ENCODE measurements at places on chromosomes 13 and 19.

GRCh38 chr13:29713839-29714238 is 118.4 kb upstream of the SLC7A1 start:
- DNase-seq: peak; percentile 8

DNA sequence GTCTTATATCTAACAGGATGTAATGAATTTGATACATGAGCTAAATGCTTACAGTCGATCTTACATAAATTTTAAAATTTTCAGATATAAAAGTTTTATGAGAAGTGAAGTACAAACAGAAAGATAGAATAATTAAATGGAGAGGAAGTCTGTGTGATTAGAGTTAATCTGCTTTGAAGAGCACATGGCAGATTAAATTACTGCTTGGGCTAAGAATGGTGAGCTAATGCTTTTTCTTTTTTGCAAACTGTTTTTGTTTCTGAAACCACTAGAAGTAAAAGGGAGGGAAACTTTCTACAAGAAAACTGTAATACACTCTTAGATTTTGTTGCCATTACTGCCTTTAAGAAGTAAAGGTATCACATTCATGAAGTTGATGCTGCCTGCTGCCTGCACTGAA is 96.3 kb upstream of the SPRY2 start:
- DNase-seq: no peak

DNA sequence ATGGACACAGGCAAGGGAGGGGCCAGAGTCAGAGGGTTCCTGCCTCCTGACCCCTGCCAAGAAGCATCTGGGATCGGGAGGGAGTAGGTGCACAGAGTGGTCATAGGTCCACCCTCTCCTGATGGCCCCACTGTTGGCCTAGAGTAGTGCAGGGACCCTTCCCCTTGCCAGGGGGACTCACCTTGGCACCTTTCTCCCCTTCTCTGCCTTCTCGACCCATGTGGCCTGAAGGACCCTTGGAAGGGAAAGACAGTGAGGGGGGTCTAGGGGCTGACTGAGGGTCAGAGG is 33.3 kb upstream of the OLFM2 start:
- no peak for DNase-seq

DNA sequence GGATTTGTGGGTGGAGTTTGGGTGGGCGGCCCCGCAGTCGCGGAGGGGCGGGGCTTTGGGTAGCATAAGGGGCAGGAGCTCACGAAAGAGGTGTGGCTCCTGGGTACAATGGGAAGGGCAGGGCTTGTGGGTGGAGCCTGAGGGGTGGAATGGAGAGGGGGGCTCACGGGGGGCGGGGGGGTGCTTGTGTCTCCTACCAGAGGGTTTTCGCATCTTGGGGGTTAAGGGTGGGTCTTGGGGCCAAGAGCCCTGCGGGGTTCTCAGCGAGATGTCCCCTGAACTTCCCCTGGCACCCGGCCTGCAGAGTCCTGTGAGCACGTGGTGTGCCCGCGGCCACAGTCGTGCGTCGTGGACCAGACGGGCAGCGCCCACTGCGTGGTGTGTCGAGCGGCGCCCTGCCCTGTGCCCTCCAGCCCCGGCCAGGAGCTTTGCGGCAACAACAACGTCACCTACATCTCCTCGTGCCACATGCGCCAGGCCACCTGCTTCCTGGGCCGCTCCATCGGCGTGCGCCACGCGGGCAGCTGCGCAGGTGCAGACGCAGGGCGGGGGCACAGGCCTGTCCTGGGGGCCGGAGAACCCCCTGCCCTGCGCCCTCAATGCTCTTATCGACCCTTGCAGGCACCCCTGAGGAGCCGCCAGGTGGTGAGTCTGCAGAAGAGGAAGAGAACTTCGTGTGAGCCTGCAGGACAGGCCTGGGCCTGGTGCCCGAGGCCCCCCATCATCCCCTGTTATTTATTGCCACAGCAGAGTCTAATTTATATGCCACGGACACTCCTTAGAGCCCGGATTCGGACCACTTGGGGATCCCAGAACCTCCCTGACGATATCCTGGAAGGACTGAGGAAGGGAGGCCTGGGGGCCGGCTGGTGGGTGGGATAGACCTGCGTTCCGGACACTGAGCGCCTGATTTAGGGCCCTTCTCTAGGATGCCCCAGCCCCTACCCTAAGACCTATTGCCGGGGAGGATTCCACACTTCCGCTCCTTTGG is 5.1 kb downstream of the FSTL3 start:
- no peak for DNase-seq

DNA sequence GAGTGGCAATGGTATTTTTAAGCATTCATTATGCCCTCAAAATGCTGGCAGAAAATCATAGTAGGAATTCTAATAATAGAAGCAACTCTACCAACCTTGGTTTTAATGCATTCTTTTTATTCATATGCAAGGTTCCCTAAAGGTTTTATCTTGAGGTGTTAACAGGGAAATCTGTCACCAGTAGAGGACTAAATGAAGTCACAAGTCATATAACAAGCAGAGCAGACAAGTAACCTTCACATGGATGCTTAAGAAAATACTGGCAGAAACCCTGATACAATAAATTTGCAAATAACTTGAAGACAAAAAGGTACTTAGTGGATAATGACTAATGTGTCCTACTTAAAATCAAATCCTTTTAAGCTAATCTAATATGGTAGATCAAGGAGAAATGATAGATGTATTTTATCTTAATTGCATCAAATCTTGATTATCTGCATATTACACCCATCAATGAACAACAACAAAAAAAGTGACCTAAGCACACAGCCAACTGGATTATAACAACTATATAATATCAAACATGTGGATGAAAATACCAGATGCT is 73.3 kb downstream of the RFC3 start:
- DNase-seq: no peak

DNA sequence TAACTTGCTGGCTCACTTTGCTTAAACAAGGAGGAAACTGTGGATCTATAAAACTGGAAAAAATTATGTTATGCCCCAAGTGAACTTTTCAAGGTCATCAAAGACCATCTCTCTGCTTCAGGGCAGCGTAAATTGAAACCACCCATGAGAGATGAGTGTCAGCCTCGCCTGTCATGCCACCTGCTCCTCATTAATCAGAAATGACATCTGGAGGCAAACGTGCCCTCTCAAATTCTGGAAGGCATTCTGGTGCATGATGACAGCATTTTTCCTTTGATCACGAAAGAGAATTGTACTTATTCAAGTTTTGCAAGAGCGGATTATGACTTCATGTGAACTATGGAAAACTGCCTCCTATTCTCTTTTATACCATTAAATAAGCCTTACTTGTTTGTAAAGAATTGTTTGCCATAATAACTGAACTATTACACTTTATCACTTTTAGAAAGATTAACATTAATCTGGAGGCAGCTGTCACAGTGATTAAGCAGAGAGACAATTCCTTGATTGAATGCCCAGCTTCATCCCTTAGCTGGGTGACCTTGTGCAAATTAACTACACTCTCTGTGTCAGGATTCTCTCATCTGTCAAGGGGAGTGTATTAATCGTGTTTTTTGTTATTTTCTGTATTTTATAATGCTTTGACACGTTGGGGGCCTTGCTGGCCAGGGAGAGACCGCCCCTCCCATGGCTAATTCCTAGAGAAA is 17.0 kb upstream of the SACS start:
- no peak for DNase-seq

DNA sequence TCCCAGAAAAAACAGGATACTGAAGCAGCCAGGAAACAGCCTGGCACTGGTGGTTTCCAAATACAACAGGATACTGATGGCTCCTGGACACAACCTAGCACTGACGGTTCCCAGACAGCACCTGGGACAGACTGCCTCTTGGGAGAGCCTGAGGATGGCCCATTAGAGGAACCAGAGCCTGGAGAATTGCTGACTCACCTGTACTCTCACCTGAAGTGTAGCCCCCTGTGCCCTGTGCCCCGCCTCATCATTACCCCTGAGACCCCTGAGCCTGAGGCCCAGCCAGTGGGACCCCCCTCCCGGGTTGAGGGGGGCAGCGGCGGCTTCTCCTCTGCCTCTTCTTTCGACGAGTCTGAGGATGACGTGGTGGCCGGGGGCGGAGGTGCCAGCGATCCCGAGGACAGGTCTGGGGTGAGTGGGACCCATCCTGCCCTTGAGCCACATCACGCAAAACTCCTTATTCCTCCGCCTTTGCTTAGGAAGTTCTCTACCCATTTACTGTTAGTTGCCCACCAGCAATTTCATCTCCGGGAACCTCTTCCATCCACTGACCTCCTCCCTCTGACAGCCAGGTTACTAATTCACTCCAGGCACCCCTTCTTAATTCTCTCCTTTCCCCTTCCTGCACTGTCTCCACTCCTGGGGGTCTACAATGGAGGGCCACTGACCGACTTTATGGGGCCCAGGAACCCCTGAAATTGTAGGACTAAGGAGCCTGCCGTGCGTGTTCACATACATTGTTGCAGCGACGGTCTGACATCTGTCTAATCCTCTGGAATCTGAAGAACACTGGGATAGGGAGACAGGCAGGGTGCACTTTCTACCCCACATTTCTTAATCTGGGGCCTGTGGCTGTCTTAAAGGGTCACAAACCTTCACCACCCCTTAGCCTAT is 1.2 kb downstream of the ITPKC start:
- DNase-seq: no peak

DNA sequence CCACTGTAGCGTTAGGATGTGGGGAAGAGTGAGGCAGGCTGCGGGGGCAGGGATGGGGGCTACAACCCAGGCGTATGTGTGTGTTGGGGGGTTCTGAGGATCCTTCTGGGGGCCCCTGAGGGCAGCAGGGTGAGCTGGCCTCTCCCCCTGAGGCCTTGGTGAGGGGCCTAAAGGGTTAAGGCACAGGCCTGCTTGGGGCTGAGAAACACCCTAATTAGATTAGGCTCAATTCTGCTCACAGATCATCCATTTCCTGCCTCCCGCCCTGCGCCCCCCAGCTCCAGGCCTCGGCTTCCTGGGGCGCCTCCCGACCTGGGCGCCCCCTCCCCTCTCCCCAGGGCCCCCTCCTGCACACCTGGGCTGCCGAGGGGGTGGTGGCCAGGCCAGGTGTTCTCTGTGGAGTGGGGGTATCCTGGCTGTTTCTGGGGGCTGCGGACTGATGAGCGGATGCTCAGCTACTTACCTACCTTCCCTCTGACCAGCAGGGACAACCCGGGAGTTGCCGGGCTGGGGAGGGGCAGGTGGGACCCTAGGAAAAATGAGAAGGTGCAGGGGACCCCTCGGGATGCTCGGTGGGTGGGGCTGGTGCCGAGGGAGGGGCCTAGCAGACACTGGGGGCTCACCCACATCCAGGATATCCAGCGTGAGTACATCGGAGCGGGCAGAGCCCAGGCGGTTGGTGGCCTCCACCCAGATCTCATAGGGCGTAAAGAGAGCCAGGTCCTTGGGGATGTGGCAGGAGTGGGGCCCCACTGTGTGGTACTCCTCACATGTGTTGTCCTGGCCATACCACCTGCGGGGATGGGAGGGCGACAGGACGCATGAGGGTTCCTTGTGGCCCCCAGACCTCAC is 8.6 kb downstream of the CRLF1 start:
- DNase-seq: no peak

DNA sequence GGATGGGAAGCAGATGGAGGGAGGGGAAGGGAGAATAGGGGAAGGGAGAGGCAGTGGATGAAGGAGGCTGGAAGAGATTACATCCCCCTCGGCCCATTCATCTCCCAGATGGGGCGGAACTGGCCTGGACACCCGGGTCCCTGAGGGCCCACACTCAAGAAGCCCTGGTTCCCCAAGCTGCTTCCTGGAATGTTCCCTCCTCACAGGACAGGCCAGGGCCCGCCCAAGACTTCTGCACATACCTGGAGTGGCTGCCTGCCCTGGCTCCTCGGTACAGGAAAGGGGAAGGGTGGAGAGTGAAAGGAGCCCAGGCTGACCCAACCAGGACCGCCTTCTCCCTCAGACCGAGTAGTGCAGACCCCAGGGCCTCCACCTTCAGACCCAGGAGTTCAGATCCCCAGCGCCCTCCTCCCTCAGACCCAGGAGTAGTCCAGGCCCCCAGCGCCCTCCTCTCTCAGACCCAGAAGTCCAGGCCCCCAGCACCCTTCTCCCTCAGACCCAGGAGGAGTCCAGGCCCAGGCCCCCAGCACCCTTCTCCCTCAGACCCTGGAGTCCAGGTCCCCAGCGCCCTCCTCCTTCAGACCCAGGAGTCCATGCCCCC is 489 bp downstream of the NTF4 start:
- DNase-seq: no peak

DNA sequence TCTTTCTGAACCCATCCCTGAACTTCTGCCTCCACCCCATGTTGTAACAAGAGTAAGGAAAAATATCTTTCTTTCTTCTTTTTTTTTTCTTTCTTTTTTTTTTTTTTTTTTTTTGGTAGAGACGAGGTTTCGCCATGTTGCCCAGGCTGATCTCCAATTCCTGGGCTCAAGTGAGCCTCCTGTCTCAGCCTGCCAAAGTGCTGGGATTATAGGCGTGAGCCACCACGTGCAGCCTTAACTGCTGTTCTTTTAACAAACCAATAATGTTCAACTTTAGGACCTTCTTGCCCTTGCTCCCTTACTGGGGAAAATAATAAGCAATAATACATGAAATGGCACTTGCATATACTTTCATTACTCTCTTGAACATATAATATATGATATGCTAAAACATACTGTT is 19.6 kb downstream of the GPR183 start:
- DNase-seq: no peak

DNA sequence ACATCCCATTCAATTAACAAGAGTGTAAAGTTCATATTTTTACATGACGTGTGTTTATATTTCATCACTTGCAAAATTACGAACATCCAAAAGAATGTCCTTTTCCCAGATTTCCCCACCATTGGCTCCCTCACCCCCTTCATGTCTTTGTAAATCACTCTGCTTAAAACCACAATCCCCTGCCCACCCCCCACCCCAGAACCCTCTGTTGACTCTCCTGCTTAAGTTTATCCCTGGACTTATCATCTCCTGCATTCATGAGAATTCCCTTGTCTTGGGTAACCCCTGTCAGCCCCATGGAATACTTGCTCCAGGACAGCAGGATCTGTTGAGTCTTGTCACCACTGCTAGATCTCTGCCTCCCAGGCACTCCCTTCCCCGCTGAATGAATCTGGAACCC is 109.9 kb downstream of the COL4A1 start:
- DNase-seq: no peak

- DNase-seq: no peak
Observed at GRCh38 chr19:5341448-5341820, 822 bp upstream of the PTPRS start.

DNA sequence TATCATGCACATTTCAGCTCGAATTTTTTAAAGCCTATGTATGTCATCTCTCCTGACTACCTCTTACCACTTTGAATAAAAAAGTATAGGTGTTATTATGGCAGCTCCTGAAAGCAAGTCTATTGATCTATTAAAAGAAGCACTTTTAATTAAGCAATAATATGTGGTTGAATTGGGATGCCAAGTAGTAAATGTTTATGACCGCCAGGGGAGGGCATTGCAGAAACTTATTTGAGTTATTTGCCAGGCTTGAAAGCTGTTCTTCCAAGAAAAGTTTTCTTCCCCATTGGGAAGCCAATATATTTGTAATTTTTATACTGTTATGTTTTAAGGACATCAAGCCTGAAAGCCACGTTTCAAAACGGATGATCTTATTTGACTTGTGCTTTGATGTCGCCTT is 88.1 kb upstream of the SOX21 start:
- DNase-seq: no peak
